ENCODE measurements at places on chromosomes 3 and 15.

GRCh38 chr3:48434591-48435222, 4.8 kb upstream of the PLXNB1 start:
- no peak for DNase-seq

DNA sequence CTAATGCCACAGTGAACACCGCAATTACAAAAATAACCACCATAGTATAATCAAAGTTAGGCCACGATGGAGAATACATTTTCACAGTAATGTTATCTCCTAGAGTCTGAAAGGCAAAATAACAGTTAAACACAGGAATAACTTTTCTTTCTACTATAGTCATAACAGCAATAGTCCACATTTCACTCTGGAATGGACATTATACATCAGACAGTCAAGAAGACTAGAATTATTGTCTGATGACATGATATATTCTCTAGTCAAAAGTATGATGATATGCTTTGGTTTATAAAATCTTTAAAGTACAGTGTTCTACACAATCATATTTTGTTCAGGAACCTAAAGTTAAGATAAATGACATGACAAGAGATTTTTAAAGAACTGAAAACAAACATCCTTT, 18.0 kb downstream of the SPPL2A start:
- DNase-seq: no peak

DNA sequence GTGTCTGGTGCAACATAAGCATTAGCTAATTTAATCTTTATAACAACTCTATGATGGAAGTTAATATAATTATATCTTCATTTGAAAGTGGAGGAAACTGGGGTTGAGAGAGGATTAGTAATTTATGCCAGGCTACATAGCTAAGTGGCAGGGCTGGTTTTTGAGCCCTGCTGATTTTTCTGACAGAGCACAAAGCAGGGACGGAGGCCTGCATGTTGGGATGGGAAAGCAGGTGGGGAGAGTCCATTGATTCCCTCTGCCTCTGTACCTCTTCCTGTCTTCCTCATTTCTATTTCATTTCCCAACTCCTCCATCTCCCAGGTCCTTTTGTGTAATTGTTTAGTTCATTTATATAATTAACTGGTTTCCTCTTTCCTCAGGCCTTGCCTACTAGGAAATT, 251.6 kb upstream of the ZPLD1 start:
- DNase-seq: no peak

DNA sequence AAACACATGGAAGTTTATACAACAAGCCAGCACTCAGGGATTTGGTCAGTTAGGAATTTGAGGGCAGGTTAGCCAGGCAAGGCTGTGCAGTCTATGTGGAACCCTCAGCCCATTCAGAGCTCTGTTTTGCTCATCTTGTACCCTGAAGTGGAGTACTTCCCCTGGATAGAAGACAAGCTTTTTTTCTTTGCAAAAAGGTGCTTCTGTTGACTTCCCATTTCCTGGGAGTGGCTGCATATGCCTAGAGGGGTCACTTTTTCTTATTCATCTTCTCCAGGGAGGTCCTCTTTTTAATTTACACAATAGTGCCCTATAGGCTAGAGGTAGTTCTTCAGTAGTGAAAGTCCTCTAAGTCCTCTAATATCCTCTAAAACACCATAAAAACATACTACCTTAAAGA, 225.0 kb upstream of the P2RY1 start:
- DNase-seq: no peak

- no peak for DNase-seq
These were observed 122.2 kb downstream of the SYNPR start for GRCh38 chr3:63400246-63400860.

GRCh38 chr3:29690686-29691353, 409.9 kb downstream of the RBMS3 start:
- no peak for DNase-seq

DNA sequence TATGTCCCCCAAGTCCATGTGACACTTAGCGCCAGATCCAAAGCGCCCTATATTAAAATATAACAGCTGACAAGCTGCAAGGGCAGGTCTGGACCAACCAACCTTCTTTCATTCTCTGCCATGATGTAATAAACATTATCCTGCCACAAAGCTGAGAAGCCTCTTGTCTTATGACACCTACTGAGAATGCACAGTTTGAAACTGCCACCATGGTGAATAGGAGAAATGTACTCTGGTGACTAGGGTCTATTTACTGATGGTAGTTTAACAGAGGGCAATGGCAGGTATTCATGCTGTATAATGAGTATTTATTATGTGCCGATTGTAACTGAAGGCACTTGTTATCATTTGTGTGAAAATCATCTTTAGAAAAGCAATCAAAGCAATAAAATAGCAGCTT, 634.0 kb downstream of the OTOL1 start:
- DNase-seq: no peak

- DNase-seq: no peak
These were observed 132.0 kb upstream of the SYNPR start for GRCh38 chr3:63146154-63146553.

- no peak for DNase-seq
These were observed 356.5 kb downstream of the ZIC4 start for GRCh38 chr3:147049821-147050220.

DNA sequence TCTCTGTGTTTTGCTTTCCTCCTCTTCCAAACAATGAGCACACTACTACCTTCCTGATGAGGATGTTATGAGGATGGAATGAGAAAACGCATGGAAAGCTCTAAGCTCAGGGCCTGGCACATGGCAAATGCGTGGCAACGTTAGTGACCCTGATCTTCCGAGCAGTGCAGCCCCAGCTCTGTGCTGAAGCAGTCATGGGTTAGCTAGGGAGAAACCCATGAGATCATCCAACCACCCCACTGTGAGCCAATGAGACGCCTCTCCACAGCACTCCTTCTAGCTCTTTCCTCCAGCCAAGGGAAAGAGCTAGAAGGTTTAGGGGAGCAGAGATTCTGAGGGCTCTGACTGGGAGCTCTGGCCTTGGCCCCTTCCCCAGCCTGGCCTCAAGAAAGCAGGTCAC, 4.5 kb downstream of the CPN2 start:
- DNase-seq: no peak

DNA sequence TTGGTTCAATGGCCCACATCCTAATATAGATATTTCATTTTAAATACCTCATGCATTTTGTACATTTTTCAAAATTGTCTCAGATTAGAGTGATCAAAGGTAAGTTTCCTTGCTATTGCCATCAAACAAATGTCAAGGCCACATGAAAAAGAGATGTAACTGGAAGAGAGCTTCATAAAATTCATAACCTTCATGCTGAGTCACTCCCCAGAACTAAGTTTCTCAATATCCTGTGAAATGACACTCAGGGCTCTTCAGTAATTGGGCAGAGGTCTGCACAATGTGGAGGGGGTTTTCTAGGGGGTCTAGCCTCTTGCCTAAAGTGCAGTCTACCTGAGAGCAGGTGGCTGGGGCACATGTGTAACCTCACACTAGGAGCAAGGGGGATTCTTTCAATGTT, 152.2 kb upstream of the SLC2A2 start:
- DNase-seq: no peak

- no peak for DNase-seq
These were observed 14.3 kb upstream of the LIMD1 start for GRCh38 chr3:45580112-45580765.

- DNase-seq: no peak
These were observed 218.9 kb downstream of the PDZRN3 start for GRCh38 chr3:73405853-73406252.

GRCh38 chr15:100082761-100083402, 258.9 kb downstream of the ADAMTS17 start:
- no peak for DNase-seq

GRCh38 chr3:44236485-44236908, 5.2 kb upstream of the TOPAZ1 start:
- DNase-seq: no peak

DNA sequence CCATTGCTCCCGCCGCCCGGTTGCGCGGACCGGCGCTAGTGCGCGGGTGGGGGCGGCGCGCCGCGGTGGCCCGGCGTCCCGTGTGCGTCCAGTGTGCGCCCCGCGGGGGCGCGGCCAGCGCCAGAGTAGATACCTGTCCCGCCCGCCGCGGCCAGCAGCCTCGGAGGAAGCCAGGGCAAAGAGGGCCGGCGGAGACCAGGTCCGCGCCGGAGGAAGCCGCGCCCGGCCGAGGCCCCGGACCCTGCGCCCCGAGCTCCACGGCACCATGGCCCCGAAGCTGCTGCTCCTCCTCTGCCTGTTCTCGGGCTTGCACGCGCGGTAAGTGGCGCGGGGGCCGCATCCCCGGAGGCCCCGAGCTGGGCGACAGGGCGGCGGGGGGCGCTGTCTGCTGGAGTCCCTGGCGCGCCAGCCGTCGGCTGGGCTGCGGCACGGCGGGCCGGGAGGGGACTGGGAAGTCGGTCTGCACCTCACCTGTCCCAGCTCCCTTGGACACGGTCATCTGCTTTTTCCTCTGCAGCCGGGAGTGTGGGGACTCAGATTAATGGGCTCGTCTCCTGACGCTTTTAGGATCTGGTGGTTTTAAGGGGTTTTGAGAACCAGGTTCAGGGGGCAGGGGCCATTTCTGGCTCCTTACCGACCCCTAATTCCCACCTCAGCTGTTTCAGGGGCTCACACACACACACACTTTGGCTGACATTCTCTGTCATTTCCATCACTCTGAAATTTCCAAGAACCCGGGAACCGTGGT, 464 bp downstream of the GABRG3 start:
- DNase-seq: no peak

Data from stimulated activated CD4-positive, alpha-beta T cell treated with anti-CD3 and anti-CD28 coated beads, Interleukin-1b, Interleukin-23, amount 100 ng/mL, for 24 hours (primary cell).